Activated CD4-positive, alpha-beta T cell treated with anti-CD3 and anti-CD28 coated beads for 36 hours (primary cell): ENCODE measurements at places on chromosomes 7 and 10.

GRCh38 chr7:1863091-1863900 is 193.2 kb downstream of the ELFN1 start:
- DNase-seq = no peak

DNA sequence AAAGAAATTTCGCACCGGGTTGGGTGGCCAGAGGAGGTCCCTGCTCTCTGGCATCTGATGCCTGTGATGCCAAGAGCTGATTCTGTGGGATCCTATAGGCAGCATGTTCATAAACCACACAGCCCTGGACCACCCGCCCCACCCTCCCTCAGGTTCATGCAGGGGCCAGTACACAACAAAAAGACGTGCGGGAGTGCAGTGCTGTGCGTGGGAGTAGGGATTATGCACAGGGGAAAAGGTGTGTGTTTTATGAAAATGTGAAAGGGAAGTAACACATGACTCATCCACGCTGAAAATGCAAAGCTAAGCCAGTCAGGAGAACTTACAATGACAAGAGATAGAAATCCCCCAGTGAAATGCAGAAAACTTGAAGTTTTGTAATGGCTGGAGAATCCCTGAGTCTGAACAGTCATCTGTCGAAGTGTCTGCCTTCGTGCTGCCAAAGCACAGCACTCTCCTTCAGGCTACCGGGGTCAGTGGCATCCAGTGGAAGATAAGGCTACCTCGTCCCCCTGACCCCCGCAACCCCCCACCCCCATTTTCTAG is 1.1 kb downstream of the KIAA1217 start:
- DNase-seq = peak; percentile 82

DNA sequence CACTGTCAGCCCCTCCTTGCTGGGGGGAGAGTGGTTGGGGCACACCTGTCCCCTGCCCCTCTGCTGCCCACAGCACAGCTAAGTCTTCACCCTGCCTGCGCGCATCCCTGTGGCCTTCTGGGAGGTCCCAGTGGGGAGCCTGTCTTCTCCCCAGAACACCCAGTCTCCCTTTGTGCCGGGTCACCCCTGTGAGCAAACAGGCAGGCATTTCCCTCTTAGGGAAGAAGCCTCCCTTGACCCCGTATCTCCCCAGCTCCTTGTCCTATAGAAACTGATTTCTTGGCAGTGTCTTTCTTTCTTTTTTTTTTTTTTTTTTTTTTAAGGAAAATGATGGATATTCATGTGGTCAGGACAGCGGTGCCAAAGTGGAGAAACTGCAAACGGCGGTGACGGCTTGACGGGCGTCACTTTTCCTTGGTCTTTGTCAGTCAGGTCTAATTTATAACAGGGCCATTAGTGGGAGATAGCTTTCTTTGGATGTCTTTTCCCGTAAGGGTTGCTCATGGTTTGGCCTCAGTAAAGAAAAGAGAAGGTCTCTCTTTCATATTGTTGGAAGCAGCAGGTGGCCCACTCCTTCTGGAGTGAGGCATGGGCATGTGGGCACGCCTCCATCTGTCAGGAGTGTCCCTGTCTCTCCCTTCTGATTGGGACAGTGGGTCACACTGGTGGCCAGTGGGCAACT is 115.3 kb downstream of the NKX6-2 start:
- peak; percentile 1 for DNase-seq

- DNase-seq = peak; percentile 61
Observed at GRCh38 chr7:107201795-107202450, 33.1 kb downstream of the HBP1 start.

DNA sequence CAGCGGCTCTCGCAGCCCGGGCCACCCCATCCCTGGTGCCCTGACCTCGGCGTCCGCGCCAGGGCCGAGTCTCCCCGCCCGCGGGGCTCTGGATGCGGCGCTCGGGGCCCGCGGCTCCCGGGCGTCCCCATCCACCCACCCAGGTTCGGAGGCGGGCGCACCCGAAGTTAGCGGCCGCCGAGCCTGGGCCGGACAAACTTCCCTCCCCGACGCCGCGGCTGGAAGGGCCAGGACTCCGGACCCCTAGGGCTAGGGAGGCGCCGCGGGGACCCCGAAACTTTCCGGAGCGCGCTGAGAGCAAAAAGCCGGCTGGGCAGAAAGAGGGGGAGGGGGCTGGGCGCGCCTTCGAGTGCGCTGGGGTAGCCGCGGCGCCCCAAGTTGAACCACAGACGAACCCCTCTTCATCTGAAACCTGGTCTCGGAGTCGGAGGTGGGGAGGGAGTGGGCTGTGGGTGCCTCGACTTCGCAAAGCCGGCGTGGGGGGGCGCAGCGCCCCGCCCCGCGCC is 3.7 kb upstream of the ELFN1 start:
- DNase-seq = peak; percentile 16

GRCh38 chr7:84624527-84624926 is 429.9 kb upstream of the SEMA3A start:
- no peak for DNase-seq

DNA sequence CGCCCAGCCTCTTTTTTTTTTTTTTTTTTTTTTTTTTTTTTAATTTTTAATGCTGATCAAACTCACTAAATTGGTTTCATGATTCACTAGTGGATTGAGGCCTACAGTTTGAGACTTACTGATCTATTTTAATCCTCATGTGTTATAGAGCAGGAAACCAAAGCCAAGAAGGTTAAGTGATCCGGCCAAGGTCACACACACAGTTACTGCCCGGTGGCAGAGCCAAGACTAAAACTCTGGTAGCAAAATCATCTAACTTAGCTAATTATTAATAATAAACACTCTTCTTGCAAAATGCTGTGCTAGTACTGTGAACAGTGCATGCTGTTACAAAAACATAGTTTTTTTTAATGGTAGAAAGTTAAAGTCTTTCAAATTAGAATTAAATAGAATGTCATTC is 188.3 kb upstream of the NFE2L3 start:
- no peak for DNase-seq

DNA sequence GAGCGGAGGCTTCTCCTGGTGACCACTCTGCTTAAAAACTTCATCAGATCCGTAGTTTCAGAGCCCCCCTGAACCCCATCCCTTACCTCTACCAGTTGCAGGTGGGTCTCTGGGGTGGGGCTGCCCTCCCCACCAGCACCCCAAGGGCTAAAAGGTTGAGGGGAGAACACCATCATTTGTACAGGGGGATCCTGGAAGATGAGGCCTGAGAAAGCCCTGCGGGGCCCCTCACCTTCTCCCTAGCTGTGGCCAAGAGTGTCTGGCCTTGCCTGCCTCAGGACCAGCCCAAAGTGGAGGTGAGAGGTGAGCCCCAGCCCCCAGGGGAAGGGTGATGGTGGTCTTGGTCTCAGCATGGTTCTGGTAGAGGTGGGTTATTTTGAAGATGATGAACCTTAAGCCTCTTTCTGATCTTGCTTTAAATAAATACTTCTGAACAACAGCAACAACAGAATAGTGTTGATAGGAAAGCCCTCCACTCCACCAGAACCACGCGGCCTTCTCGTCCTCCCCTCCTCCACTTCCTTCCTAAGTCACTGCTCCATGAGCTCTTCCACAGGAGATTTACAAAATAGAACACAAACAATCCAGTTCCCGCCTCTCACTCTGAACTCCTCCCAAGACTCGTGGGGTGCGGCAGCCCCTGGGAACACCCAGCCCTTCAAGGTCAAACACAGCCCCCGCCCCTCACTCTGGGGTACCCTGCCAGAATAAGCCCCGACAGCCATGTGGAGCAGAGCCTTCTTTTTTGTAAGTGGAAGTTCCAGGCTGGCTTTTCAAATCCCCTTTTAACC is 169.1 kb downstream of the EGFR start:
- no peak for DNase-seq

GRCh38 chr7:115368998-115369397 is 447.1 kb downstream of the MDFIC start:
- DNase-seq = no peak

- no peak for DNase-seq
Observed at GRCh38 chr7:49866076-49866735, 92.8 kb downstream of the VWC2 start.

DNA sequence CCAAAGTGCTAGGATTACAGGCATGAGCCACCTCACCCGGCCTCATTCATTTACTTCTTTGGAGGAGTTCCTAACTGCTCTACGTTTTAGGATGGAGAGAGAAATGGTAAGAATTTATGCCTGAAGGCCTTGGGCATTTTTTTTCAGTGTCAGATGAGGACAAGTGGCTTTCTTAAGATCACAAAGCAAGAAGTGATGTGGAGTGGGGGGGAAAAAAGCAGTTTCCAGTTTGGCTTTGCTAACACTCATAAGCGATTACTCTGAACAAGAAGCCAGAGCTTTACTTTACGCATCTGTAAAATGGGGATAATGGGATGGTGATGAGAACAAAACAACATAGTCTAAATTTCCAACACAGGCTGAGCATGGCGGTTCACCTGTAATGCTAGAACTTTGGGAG is 2.6 kb upstream of the PPIA start:
- DNase-seq = no peak

GRCh38 chr7:38040831-38041230 is 120.4 kb downstream of the EPDR1 start:
- DNase-seq = no peak

DNA sequence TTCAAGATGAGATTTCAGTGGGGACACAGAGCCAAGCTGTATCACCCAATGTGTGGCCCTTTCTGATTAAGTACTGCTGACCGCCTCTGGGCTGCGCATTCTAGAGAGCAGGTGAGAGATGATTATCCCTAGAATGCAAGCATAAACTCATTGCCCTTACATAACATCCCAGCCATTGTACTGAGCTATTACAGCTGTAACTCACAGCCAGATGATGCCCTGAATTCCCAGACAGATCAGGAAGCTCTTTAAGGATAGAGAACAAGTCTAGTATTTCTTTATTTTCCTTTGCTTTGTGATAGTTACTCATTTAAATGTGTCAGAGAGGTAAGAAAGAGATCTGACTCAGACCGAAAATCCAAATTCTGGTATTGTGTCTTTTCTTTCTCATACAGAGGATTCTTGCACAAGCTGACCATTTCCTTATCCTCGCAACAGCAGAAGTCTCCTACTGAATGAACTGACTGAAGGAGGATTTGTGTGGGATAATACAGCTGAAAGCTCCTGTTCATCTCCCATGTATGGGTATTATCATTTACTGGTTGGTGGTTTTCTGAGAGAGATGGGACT is 58.4 kb downstream of the ZNF22 start:
- no peak for DNase-seq

GRCh38 chr7:44463169-44463808 is 27.2 kb downstream of the NUDCD3 start:
- DNase-seq = no peak

- DNase-seq = no peak
Observed at GRCh38 chr10:78916227-78916626, 152.5 kb upstream of the ZMIZ1 start.

- no peak for DNase-seq
Observed at GRCh38 chr10:110615057-110615747, 28.9 kb upstream of the RBM20 start.

DNA sequence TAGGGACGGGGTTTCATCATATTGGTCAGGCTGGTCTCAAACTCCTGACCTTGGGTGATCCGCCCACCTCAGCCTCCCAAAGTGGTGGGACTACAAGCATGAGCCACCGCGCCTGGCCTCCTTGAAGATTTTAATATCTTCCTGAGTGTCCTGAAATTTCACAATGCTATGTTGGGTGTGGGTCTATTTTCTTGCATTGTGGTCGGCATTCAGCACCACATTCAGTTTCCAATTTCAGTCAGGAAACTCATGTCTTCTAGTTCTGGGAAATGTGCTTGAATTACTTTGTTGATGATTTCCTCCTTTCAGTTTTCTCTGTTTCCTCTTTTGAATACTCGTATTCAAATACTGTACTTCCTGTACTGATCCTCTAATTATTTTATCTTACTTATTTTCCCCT is 49.3 kb upstream of the IL6 start:
- peak; percentile 15 for DNase-seq

- no peak for DNase-seq
Observed at GRCh38 chr7:84647797-84648757, 453.5 kb upstream of the SEMA3A start.

DNA sequence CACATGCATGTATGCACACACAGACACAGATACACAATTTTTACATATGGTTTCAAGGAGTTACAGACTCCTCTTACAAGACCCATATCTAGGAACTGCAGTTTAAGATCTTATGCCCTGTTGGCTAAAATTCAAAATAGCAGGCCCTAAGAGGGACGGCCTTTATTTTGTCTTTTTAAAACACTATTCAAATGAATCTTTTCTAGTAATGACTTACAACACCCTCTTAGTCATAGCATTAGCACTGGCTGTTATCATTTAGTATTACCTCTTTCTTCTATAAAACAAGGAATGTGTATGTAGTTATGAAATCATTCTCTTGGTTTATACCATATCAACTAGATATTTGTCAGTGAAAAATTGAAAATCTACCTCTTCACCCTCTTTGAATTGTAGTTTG is 15.3 kb downstream of the PAPSS2 start:
- DNase-seq = no peak

GRCh38 chr7:106896231-106896630 is 31.1 kb downstream of the PIK3CG start:
- DNase-seq = no peak

- peak; percentile 57 for DNase-seq
Observed at GRCh38 chr10:102775935-102776669, 32.4 kb downstream of the WBP1L start.

DNA sequence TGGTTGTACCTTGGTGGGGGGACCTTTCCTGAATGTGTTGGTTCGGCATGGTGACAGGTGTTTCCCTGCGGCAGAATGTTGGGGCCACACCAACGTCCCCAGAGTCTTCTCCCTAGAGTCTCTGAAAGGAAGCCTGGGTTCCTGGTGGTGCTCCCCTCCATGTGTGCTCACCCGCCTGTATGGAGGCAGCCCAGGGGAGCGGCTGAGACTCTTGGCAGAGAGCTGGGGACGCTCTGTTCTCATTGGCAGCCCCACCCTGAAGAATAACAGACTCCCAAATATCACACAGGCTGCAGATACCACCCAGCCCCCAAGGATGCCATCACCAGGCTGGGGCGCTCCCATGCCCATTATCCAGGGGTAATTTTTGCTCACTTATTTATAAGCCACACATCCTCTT is 34.8 kb downstream of the CHST12 start:
- no peak for DNase-seq

GRCh38 chr7:123643495-123644441 is 11.9 kb upstream of the LMOD2 start:
- no peak for DNase-seq

DNA sequence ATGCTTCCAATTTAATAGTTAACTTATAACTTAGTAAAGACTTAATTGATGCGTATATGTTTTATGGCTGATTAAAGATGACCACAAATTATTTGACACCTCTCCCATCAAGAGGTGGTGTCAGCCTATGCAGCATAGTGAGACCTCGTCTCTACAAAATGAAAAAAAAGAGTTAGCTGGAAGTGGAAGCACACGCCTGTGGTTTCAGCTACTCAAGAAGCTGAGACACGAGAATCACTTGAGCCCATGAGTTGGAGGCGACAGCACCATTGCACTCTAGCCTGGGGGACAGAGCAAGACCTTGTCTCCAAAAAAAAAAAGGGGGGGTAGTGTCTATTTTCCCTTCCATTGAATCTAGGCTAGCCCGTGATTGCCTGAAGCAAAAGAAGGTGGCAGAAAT is 99.1 kb upstream of the ABI1 start:
- no peak for DNase-seq

GRCh38 chr10:110207805-110208613 is 604 bp downstream of the MXI1 start:
- DNase-seq = peak; percentile 76

GRCh38 chr7:118085000-118085399 is 99.0 kb upstream of the LSM8 start:
- DNase-seq = no peak

GRCh38 chr10:95406651-95407280 is 116.0 kb upstream of the PDLIM1 start:
- DNase-seq = no peak
